Activated CD4-positive, alpha-beta T cell treated with anti-CD3 and anti-CD28 coated beads, Interleukin-2, amount 10 ng/mL, durations not matched to agents 7 days and 5 days (primary cell): ENCODE measurements at places on chromosomes 6 and 20. TPM values are rescaled to one million over a fixed set of nuclear protein-coding genes. Genes with fewer than 3 reads are reported as not detected.

The ZC2HC1B gene
- total RNA-seq: not detected

The CYP24A1 gene
- total RNA-seq: not detected

The FOXQ1 gene
- not detected for total RNA-seq

GRCh38 chr6:137823826-137824555, 43.1 kb upstream of the TNFAIP3 start:
- H3K36me3 ChIP-seq: peaks cover 14% of the 10 kb centered on the region
- H3K4me3 ChIP-seq: peak overlapping the region; percentile 70
- DNase-seq: peak; percentile 80
- peak overlapping the region; percentile 99 for H3K27ac ChIP-seq

DNA sequence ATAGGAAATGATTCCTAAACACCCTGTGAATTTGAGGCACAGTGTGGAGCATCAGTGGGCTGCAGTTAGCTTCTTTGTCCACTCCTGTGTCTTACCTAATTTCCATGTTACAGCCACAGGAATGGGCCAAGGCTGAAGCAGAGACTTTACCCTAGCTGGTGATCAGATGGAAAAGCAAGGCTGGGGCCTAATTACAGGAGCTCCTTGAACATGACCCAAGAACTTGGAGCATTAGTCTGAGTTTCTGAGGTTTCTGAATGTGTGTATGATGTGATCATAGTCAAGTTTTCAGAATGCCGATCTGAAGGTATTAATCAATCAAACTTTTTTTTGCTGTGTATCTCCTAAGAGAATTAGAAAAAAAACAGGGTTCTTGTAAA, 18.0 kb downstream of the HECA start:
- H3K4me1 ChIP-seq: peaks cover 86% of the 10 kb centered on the region
- H3K4me3 ChIP-seq: no peak overlapping the region
- peaks cover 36% of the 10 kb centered on the region for H3K36me3 ChIP-seq
- no peaks in the 10 kb centered on the region for H3K27me3 ChIP-seq
- no peak for DNase-seq
- peak overlapping the region; percentile 81 for H3K27ac ChIP-seq
